ENCODE measurements at places on chromosomes 4 and X.

DNA sequence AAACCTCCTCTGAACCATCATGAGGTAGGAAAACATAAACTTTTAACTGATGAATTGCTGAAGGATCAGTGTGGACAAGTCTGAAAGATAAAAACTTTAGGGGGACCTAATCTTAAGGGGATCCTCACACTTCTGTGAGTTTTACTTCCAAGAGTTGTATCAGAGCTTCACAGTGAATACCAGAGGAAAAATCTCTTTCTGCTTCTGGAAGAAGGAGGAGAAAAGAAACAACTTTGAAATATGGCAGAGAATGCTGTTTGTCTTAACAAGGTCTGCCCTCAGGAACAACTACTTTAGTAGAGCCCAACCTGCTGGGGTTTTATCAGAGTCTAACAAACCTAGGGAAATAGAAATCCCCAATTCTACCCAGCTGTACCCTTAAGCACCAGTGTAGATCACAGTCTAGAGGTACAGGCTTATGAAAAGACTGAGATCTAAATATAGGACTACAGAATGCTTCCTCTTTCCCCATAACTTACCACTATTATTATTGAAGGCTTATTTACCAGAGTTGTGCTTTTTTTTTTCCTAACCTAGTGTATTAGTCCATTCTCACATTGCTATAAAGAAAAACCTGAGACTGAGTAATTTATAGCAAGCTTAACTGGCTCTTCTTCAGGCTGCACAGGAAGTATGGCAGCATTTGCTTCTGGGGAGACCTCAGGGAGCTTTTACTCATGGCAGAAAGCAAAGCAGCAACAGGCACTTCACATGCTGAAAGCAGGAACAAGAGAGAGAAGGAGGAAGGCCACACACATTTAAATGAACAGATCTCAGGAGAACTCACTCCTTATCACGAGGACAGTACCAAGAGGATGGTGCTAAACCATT, 167.9 kb downstream of the CAMK2D start:
- DNase-seq = no peak

DNA sequence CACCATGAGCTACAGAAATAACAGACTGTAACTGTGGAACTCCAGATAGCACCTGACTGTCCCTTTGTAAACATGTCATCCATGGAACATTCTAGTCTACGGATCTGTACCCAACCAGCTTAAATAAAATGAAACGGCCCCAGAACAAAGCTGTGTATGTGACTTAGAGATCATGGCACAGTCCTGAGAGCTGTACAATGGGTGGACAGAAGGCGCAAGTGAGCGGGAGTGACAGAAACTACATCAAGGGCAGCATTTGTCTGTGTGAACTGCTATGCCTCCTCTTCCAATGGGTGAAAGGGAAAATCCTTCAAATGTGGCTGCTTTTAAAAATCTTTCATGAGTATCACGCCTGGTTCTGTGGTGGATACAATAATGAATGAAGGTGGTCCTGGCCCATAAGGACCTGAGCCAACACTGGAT, 72.5 kb downstream of the FAT1 start:
- no peak for DNase-seq

DNA sequence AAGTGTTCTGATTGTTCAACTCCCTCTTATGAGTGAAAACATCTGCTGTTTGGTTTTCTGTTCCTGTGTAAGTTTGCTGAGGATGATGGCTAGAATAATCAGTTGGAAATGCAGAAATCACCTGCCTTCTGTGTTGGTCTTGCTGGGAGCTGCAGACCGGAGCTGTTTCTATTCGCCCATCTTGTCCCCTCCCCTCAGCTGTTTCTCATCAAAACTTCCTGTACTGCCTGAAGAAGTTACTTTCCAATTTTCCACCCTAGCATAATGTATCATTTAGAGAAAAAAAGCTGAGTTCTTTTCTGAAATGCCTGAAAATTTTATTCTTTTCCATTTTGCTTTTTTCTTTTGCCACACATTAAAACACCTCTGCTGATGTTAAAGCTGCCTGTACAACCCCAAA, 167.6 kb downstream of the TEX13A start:
- no peak for DNase-seq

DNA sequence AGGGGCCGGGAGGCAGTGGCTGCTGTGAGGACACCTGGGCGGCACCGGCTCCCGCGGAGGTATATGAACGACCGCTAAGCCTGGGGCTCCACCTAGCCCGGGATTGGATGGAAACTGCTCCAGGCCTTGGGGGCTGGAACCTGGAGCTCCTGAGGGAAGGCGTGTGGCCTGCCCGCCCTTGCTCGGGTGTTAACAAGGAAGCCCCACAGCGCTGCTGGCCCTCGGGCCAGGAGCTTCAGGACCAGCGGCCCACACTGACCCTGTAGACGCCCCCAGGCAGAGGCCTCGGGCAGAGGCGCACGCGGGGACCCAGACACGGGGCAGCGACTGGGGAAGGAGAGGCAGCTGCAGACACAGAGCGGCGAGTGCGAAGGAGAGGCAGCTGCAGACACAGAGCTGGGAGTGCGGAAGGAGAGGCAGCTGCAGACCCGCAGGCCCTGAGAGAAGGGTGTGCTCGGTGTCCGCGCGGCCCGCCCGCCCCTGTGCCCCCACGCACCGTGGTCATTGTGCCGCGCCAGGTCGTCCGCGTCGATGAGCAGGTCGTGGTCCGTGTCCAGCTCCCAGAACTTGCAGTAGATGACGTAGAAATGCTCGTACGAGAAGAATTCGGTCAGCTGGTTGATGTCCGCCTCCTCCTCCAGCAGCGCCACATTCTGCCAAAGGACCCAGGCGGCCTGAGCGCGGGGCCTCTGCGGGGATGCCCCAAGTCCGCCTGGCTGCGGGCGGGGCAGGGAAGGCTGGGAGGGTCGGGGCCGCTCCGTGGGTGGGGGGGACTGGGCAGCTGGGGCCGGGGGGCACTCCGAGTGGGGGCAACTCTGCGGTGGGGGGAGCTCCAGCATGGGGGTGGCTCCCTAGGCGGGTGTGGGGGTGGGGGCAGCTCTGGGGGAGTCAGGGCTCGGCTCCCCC, 26.7 kb upstream of the GTPBP6 start:
- no peak for DNase-seq

DNA sequence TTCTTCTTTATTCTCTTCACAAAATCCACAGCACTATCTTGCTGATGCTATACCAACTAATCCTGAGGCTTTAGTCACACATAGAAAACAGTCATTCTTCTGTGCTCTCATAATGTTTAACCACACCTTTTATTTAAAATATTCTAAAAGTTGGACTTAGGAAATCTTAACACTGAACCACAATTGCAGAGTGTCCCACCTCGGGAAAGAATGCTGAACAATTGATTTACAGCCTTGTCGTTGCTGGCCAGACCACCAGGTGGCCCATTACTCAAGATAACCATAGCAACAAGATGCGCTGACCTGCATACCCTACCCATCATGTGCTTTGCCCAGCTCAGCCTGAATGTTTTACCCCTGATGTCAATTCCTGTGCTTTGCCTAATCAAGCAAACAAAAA, 100.8 kb downstream of the ARSJ start:
- DNase-seq = no peak

DNA sequence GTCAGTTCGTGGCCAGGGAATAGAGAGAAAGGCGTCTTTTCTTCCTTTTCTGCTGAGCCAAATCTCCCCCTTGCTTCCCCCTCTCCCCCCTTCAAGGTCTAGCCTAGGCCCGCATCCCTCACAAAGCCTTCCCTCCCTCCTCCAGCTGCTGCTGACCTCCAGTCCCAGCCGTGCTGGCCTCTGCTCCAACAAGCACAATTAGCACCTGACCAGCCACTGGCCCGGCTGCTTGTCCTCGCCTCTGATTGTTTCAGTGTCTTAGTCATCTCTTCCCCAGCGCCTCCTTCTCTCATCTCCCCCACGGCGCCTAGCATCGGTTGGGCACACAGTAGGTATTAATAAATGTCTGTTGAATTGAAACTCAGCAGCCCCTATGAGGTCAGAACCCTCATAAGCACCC, 4.2 kb downstream of the ELF4 start:
- no peak for DNase-seq

DNA sequence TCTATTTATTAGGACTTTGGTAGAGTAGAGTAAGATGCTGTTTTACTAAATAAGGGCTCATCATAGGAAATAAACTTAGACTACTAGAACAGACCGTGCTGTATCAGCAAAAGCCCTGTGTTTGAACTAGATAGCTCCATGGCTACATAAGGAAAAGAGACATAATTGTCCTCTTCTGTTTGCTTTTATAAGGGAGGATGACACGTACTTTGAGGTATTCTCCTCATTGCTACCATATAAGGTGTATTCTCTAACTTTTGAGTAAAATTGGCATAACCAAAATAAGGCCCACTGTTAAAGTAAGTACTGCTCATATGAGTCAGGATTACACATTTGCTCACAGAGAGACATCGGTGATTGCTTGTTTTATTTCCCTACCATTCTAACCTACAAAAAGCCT, 64.3 kb downstream of the PDLIM5 start:
- DNase-seq = no peak

- no peak for DNase-seq
Measured at GRCh38 chr4:24858550-24858949, 54.3 kb downstream of the CCDC149 start.

- no peak for DNase-seq
Measured at GRCh38 chr4:67714248-67714583, 13.3 kb upstream of the UBA6 start.

DNA sequence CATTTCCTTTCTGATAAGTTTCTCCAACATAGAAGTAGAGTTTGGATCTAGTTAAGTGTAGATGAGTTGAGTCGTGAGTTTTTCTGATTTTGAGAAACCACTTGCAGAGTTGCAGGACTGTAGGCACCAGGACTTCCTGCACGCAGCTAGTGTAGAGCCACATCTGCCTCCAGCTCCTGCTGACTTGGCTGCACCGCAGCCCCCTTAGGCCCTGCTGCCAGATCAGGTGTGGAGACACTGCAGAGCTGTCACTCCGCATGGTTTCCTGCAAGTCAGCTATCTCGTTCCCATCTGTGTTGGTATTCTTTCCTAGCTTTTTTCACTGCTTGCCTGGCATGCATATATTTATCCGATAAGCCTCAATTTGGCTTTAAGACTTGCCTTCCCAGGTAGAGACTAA, 48.9 kb downstream of the PCDH7 start:
- no peak for DNase-seq

- no peak for DNase-seq
Measured at GRCh38 chr4:128698386-128698785, 111.1 kb upstream of the JADE1 start.

DNA sequence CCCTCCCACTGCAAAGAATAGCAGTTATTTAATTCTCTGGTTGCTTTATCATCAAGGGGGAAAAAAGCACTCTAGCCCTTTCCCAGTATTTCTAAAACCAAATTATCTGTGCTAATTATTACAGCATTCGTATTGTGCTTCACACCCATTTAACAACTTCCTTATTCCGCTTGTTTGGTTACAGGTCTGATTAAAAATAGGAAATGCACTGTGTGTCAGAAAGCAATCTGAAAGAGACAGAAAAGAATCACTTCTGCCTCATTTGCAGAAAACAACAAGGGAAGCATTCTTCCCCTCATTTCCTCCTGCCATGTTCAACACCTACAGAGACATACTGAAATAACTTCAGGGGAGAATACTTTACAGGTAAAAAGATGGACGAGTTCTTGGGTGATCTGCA, 114.9 kb upstream of the MAP3K15 start:
- DNase-seq = no peak

DNA sequence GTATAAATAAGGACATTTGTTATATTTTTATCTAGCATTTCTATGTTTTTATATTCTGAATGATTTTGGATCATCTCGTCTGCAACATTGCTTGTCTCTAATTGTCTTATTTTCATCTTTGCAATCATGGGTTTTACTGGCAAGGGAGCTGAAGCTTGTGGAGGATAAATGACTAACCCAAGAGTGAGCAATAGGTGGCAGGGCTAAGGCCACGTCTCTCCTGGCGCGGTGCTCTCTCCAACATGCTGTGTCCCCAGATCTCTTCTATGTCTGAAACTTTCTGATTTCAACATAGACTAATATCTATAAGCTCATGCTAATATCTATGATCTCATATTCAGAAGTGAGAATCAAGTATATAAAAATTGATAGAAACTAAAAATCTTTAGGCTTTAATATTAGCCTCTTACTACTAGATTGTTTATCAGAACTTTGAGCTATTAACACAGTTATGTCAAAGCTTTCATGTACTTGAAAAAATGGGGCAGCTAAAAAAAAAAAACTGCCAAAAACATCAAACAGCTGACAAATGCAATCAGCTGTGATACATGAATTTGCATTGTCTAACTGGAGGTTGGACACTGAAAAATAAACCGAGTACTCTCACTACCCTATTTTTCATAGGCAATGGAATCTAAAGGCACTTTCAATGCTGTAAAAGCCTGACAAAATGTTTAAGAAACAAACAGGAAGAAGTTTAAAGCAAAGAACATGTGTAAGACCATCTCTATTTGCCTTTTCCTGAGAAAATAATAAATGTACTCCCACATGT, 169.2 kb downstream of the TMA16 start:
- DNase-seq = no peak

DNA sequence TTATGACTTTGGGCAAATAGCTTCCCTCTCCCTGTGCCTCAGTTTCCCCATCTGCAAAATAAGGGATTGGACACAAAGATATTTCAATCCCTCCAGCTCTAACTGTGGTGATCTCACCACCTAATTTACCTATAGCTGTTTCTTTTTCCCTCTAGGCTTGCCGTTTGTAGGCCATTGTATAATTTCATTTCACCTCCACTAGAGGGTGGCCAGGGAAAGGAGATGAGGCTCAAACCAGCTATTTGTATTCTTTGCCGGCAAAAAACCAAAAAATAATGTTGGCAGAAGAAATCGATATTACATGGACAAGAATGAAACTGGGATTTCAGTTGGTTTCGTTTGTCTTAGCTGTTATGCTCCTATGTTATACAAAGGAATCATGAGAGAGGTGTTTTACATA, 36.1 kb upstream of the DOCK11 start:
- DNase-seq = no peak

- no peak for DNase-seq
Measured at GRCh38 chr4:79739912-79740311, 331.9 kb upstream of the GK2 start.

- no peak for DNase-seq
Measured at GRCh38 chr4:114813961-114814360, 215.4 kb downstream of the UGT8 start.

DNA sequence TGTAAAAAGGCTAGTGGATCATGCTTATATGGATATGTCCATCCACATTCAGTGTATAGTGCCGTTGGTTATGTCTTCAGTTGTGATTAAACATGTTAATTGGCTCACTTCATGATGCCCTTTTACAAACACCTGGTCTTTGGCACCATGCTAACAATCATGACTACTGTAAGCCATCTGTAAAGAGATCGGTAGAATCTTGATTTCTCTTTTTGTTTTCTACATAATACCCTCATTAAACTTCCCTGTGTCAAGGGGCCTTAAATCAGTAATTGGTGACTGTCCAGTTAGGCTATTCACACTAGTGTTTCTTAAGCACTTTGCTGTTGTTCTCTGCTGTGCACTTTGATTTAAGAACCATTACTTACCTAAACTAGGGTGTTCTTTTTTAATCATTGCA, 475.2 kb downstream of the RPA4 start:
- no peak for DNase-seq

DNA sequence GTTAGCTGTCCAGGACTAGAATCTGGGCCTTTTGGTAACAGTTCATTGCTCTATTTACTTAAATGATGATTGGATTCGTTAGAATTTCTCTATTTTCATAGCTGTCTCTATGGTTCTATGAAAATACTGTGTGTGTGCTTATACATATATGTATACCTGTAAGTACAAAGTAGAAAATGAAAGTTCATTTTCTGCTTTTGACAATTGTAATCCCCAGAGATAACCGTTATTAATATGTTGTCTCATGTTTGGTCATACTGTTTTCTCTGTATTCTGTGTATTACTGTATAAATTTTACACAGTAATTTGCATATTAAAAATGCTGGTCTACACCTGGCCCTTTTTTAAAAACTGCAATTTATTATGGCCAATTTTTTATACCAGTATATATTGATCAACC, 55.4 kb downstream of the CLCN3 start:
- DNase-seq = no peak
